ENCODE measurements at places on chromosomes 5 and 9.

DNA sequence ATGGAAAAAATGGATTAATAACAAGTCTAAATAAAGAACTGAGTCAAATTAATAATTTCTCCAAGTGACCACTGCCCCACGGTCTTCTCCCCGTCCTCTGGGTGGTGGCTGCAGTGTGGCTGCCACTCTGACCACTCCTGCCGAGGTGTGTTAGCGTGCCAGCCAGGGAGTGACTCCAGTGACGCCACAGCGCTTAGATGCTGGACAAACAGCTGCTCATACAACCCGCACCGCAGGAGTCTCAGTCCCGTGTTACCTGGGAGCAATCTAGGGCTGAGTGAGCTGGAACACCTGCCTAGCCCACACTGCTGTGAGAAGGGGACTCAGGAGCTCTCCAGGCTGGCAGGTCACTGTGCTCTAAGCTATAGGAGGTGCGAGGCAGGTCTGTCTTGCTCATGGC lies 10.2 kb downstream of the MAPK9 start:
- DNase-seq: no peak

DNA sequence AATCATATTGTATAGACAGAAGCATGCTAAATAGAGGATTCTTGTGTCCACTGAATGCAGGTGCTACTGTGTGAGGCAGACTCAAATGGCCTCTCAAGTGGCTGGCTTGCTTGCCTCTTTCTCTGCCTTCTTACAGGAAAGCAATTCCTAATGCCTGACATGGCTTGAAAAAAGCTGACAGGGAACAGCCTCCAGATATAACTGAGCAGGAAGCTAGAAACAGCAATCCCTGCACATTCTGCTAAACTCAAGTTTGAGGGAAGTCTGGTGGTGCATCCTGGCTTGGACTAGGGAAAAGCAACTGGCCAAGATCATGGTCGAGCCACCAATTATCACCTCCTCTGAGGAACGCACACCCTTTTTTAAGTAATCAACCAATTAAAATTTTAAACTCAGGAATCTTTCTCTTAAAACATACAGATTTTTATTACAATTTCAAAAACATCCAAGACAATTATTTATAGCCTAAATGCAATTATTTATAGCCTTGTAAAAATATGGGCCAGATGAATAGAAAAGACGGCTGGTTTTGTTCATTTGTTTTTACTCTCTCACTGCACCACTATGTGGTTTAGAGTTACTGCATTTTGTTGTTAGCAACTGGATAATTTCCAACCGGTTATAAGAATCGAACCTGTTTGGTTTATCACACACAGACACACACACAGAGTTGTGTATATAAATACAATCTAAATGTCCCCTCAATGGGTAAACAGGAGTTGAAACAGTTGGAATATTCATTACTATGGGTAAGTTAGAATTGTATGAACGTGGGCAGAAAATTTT lies 290.9 kb upstream of the ANKRD55 start:
- DNase-seq: no peak

DNA sequence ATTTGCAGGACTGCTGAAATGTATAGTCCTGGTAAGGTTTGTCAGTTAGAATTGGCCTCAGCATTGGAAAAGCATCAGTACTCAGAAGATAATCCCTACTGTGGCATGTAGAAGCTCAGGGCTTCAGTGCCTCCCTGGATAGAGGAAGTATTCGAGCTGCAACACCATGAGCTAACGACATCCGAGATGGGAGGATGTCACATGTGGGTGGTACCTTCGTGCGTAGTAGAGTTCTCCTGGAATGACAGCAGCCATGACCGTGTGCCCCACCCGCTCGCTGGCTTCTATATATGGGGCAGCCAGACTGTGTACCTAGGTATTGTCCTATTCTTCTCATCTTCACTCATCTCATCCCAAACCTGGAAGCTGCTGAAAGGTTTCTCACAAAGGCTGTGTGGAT lies 345.8 kb upstream of the KLF9 start:
- no peak for DNase-seq

- DNase-seq: no peak
Measured at GRCh38 chr5:9641806-9642355, 11.7 kb upstream of the TAS2R1 start.

DNA sequence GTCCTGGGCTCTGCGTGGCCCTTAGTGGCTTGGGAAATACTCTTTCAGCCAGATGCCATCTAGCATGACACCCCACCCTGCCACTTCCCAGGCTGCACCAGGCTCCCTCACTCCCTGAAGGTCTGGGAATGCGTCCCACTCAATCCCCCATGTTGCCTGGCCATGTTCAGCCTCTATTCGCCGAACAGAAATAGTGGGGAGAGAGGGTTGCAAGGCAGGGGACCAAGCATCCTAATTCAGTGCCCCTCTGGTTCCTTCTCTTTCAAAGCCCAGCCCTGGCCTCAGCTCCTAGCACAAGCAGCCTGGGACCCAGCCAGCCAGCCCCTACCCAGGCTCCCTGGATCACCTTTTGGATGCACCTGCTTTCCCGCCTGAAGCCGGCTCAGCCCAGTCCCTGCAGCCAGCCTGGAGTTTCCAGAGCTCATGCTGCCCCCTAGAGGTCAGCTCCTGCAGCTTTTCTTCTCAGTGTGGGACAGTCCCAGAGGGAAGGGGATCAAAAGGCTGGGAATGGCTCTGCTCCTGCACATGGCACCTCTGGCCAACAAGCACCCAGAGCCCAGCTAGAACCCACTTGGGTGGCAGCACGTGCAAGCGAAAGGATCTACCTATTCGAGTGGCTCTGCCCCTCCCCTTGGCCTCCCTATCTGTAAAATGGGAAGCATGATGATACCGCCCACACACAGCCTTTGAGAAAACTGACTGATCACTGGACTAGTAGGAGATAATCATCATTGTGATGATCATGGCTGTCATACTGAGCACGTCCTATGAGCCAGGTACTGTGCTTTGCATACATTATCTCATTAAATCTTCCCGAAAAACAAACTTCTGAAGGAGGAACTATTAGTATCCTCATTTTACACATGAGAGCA lies 48.7 kb upstream of the C5orf58 start:
- no peak for DNase-seq

GRCh38 chr5:15544039-15544438 lies 44.1 kb downstream of the FBXL7 start:
- no peak for DNase-seq

DNA sequence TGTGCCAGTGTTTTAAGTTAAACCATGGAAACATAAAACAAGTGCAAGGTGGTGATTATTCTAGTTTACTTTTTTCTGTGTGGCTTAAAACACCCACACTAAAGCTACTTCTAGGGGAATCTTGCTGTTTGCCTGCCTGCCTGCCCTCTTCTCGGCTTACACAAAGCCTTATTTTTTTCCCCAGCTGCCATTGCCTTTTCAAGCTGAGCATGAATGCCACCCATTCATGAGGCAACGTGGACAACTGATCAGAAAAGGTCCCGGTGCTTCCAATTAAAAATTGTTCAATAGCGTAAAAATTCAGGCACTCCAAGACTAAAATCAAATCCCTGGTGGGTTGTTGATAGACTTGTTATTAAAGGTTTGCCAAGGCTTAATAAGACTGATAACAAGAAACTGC lies 401.4 kb downstream of the TMEM161B start:
- DNase-seq: no peak

DNA sequence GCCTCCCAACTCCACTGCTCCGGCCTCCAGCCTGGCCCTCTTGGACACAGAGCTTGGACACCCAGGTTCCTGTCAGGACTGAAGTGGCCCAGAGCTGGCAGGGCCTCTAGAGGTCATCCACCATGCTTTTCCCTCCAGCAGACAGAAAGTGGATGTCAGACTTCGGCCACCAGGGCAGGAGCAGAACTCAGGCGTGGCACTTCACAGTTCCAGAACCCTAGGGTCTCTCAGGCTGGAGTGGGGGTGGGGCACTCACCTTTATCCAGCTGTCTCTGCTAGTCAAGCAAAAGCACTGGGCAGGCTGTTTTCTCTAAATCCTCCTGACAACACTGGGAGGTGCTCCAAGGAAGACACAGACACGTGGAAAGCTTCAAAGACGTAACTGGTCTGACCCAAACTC lies 35.6 kb upstream of the N4BP3 start:
- DNase-seq: no peak

GRCh38 chr9:76835571-76836283 lies 70.2 kb downstream of the PRUNE2 start:
- no peak for DNase-seq

DNA sequence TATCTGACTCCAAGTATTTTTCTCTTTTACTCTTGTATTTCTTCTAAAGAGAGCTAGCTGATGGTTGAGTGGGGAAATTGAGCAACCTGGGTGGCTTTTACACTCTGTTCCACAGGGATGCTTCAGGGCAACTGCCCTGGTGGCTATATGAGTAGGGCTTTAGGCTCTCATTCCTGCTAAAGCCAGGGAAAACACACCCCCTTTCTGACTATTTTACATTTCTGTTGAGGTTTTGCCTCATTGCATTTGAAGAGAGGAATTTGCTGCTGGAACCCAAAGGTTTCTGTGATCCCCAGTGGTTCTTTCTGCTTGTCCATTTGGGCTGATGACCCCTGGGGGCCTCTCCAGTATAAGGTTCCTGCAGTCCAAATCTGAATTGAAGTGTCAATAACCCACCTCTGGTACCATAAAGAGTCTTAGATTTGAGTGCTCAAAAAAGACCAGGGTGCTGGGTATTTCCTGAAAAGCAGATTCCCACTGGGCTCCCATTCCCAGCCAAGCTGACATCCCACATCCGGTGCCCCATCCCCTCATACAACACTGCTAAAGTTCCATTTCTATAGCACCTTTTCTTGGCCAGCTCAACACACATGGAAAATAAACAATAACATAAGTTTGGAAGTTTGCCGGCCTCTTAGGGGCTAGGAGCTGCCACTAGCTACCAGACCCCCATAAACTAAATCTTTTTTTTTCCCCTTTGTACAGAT lies 59.5 kb downstream of the PAPPA start:
- no peak for DNase-seq

GRCh38 chr5:147763791-147764525 lies 18.6 kb downstream of the JAKMIP2 start:
- no peak for DNase-seq

GRCh38 chr9:135032868-135033460 lies 54.5 kb upstream of the OLFM1 start:
- DNase-seq: no peak

GRCh38 chr5:39757131-39757530 lies 332.4 kb upstream of the DAB2 start:
- no peak for DNase-seq

DNA sequence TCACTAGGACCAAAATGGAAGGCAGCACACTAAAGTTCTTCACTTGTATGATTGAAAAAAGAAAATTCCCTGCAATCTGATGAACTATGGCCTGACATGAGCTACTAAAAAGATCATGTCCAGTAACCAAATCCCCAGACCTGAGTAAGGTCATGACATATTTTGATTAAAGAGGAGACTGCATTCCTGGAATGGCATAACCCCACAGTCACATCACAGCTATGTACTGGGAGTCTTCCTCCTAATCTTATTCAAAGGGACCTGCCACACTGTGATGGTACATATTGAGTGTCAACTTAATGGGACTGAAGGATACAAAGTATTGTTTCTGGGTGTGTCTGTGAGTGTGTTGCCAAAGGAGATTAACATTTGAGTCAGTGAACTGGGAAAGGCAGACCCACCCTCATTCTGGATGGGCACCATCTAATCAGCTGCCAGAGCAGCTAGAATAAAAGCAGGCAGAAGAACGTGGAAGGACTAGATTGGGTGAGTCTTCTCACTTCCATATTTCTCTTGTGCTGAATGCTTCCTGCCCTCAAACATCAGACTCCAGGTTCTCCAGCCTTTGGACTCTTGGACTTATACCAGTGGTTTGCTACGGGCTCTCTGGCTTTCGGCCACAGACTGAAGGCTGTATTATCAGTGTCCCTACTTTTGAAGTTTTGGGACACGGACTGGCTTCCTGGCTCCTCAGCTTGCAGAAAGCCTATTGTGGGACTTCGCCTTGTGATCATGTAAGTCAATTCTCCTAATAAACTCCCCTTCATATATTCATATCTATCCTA lies 345.0 kb downstream of the TMEM38B start:
- no peak for DNase-seq

GRCh38 chr9:116467740-116468351 lies 219.3 kb upstream of the TRIM32 start:
- no peak for DNase-seq

GRCh38 chr5:131274326-131275063 lies 10.6 kb downstream of the CDC42SE2 start:
- DNase-seq: no peak

- no peak for DNase-seq
Measured at GRCh38 chr5:160851451-160851850, 560 bp downstream of the ATP10B start.

- DNase-seq: no peak
Measured at GRCh38 chr9:75054368-75055001, 26.4 kb upstream of the CARNMT1 start.

- no peak for DNase-seq
Measured at GRCh38 chr9:91148306-91148705, 213.4 kb downstream of the AUH start.

- peak; percentile 53 for DNase-seq
Measured at GRCh38 chr5:141692919-141693725, 11.1 kb upstream of the ARAP3 start.

- DNase-seq: no peak
Measured at GRCh38 chr5:90356622-90357021, 52.9 kb downstream of the CETN3 start.

GRCh38 chr5:81728301-81728700 lies 22.6 kb downstream of the SSBP2 start:
- no peak for DNase-seq

- no peak for DNase-seq
Measured at GRCh38 chr5:125014202-125014601, 267.8 kb upstream of the ZNF608 start.

- DNase-seq: no peak
Measured at GRCh38 chr5:159471904-159472303, 141.6 kb upstream of the IL12B start.

GRCh38 chr9:8750639-8751051 lies 951.1 kb upstream of the DMAC1 start:
- DNase-seq: no peak

DNA sequence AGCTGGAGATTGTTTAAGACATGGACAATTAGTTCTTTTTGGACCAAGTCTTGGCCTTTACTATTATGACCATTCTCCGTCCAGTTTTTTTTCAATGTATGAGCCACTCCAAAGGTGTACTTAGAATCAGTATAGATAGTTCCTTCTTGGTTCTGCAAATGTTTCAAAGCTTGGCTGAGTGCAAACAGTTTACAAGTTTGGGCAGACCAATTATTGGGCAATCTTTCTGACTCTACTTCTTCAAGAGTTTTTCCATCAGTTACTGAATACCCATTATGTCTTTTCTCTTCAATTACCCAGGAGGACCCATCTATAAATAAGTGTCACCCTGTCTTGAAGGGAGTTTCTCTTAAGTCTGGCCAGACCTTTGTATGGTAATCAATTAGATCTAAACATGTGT lies 15.5 kb downstream of the IFT74 start:
- DNase-seq: no peak

DNA sequence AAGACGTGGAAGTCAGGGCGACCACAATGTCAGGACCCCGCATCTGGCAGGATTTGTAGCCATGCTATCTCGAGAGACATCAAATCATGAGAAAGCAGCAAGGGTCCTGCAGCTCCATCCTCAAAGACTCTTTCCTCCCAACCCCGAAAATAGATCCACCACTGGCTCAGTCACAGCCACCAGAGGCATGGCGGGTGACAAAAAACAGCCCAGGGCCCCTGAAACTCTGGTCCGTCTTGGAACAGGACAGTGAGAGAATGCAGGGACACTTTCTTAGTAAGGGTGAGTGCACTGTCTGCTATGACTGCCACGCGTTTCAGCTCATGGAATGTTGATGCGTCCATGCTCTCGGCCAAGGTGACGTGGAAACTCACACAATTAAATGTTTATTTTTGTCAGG lies 220.9 kb downstream of the IRX2 start:
- no peak for DNase-seq

GRCh38 chr5:169978714-169979113 lies 1.6 kb downstream of the INSYN2B start:
- no peak for DNase-seq

All from stimulated activated CD8-positive, alpha-beta memory T cell treated with anti-CD3 and anti-CD28 coated beads, Interleukin-12 subunit alpha, Interleukin-12 subunit beta, amount 100 ng/mL, for 4 hours (primary cell).